Stimulated activated CD8-positive, alpha-beta memory T cell treated with anti-CD3 and anti-CD28 coated beads, Interleukin-4, amount 100 ng/mL, for 4 hours (primary cell): ENCODE measurements at places on chromosomes 2 and 18.

DNA sequence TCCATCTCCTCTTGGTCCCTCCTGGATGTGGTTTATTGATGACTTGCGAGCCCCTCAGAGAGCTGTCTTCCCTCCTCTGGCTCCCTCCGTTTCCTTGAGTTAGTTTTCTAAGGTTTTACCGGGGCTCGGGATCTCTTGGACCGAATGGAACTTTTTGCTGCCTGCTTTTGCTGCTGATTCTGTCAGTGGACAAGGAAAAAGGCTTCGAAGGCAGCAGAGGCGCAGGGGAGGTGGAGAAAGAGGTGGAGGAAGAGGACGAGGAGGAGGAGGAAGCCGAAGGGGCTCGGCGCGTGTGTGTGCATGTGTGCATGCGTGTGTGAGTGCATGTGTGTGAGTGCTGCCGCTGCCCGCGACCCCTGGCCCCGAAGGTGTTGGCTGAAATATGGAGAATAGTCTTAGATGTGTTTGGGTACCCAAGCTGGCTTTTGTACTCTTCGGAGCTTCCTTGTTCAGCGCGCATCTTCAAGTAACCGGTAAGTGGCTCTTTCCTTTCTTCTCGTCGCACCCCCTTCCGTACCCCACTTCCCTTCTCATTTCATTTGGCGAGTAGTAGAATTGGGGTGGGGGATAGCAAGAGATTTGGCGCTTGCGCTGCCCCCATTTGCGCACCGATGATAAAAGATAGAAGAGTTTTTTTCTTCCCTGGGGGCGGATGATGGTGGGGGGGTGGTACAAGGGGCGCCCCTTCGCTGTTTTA is 557 bp downstream of the DCC start:
- DNase-seq = no peak

GRCh38 chr18:74803769-74804168 is 206.1 kb downstream of the ZNF407 start:
- DNase-seq = no peak

- no peak for DNase-seq
Measured at GRCh38 chr2:96156011-96156820, 11.0 kb upstream of the DUSP2 start.

- DNase-seq = no peak
Measured at GRCh38 chr18:34592961-34593382, 117.1 kb upstream of the DTNA start.

- DNase-seq = no peak
Measured at GRCh38 chr2:190682168-190682567, 33.3 kb downstream of the NAB1 start.

- DNase-seq = no peak
Measured at GRCh38 chr2:20580690-20581437, 70.0 kb downstream of the HS1BP3 start.

DNA sequence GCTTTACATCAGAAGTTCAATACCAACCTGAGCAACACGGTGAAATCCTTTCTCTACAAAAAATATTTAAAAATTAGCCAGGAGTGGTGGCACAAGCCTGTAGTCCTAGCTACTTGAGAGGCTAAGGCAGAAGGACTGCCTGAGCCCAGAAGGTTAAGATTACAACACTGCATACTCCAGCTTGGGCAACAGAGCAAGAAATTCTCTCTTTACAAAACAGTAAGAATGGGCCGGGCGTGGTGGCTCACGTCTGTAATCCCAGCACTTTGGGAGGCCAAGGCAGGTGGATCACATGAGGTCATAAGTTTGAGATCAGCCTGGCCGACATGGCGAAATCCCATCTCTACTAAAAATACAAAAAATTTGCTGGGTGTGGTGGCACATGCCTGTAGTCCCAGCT is 113.2 kb downstream of the USP34 start:
- no peak for DNase-seq

- DNase-seq = no peak
Measured at GRCh38 chr18:42030586-42031182, 75.7 kb downstream of the PIK3C3 start.

DNA sequence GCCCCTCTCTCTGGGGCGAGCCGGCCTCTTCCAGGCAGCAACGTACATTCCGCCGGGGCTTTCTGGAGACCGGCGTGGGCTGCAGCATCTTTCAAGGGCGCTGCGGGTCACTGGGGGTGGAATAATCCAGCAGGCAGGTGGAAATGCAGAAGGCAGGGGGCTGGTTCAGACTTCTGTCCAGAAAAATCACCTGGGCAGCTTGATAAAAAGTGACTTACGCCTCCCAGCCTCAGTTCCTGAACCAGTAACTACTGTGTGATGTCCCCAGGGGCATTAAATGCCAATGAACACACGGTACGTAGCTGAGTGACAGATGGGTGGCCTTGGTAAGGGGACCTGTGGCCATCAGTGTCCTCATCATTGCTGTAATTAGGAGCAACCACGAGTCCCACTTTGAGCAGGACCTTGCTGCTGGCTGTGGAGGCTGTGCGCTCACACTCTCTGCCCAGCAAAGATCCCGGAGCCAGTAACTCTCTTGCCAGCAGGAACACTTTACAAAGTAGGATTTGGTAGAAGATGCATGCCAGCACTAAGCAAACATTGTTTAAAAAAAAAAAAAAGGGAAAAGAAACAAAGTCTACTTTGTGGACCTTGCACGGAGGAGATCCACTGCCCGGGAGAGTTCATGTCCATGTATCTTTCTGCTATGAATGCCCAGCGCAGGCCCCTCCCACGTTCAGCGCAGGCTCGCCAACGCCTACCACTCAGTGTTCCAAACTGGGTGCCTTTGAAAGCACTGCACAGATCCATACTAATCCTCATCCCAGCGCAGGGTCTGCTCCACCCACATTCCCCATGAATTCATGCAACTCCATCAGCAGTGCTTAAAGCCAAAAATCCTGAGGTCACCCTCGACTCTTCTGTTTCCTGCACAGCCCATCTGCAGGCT is 177.3 kb downstream of the HDAC4 start:
- DNase-seq = no peak

DNA sequence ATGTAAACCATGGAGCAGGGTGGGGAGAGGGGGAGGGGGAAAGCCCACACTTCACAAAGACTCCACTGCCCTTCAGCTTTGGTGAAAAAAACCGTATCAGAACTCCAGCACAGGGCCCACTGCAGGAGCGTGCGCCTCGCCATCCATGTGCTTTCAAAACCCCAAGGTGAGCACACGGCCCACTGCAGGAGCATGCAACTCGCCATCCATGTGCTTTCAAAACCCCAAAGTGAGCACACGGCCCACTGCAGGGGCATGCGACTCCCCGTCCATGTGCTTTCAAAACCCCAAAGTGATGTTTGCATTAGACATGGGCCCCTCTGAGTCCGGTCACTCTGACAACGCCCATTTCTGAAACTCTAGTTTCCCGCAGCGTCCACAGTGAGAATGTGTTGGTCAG is 7.8 kb downstream of the TXNL4A start:
- DNase-seq = no peak

DNA sequence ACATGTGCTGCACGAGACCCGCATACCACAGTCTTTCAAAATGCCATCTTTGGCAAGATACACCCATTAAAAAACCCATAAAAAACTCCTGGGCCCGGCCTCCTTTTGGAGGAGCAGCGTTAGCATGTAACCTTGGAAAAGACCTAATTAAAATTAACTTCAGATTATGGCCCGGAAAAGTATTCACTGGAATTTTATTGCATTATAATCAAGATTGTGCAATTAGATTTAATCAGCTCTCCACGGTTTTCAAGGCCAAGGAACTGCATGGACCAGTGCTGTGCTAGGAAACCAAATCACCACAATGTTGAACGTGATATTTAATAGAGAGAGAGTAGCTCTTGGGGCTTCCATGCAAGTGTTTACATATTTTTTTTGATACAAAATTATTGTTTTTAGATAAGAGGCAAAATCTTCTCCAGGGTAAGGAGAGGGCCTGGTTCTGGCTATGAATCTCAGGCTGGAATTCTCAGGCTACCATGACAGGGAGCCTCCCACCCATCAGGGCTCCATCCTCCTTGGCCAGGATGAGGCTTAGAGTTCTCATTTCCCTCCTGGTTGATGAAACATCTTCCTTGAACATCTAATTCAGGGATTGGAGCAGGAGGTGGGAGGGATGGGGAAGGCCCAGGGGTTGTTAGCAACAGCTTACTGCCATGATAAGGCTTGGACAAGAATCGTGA is 82.0 kb upstream of the TTC39C start:
- DNase-seq = no peak

DNA sequence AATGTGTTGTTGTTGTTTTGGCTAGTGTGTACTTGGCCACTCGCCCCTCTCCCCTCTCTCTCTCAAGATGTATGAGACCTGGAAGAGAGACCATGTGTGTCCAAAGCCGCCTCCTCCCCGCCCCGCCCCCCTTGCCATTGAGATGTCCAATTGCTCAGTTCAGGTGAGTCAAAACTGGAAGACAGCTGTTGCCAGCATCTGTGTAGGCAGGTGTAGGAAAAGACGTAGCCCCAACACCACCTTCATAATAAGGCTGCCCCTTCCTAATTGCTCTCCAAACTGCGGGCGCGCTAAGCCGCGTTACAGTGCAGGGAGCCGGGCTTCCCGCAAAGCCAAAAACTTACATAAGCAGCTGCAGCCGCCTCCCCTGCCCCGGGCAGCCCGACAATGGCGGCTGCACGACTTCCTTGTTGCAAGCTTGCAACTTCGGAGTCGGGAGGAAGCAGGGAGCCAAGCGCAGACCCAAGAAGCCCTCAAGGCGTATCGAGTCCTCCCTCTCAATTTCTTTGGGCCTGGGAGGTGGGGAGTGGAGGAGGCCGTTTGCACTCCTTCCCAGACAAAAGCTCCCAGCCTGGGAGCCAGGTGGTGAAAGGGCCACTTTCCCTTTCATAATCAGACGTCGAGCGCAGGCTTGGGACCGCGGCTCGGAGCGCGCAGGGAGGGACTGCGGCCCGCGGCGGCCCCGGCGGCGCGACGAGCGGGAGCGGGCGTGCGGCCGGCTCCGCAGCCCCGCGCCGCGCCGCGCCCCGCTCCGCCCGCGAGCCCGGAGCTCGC is 882 bp downstream of the ZBTB14 start:
- DNase-seq = peak; percentile 24

DNA sequence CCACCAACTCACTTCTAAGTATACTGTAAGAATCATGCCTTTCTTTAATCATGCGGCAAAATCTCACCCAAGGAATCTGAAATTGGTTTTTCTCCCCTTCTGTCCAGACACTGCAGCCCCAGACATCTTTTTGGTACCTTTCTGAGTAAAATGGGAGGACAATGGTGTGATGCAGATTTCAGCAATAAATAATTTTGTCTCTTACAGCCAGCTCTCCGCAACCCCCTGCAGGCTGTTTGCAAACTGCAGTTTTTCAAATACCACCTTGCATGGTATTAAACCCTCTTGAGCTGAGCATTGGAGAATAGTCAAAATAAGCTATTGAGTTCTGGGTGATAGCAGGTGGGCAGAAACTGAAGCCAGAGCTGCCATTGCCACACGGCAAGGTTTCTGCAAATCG is 32.2 kb downstream of the GPR39 start:
- no peak for DNase-seq

- no peak for DNase-seq
Measured at GRCh38 chr2:85394976-85395375, 15.2 kb downstream of the CAPG start.

DNA sequence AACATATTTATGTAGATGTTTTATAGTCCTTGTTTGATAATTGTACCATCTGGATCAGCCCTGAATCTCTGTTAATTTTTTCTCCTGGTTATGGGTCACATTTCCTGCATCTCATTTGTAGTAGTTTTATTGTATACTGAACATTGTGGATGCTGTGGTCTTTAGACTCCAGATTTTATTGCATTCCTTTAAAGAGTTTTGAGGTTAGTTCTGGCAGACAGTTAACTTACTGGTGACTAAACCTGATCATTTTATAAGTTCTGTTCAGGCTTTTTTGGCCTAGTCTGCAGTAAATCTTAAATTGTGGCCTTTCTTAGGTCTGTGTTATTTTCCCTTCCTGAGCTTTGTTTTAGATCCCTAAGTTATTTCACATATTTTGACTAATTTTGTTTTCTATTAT is 84.3 kb downstream of the FANCL start:
- no peak for DNase-seq

GRCh38 chr18:79348066-79348465 is 47.7 kb upstream of the NFATC1 start:
- no peak for DNase-seq

- DNase-seq = no peak
Measured at GRCh38 chr2:145302886-145303285, 783.0 kb upstream of the ZEB2 start.

DNA sequence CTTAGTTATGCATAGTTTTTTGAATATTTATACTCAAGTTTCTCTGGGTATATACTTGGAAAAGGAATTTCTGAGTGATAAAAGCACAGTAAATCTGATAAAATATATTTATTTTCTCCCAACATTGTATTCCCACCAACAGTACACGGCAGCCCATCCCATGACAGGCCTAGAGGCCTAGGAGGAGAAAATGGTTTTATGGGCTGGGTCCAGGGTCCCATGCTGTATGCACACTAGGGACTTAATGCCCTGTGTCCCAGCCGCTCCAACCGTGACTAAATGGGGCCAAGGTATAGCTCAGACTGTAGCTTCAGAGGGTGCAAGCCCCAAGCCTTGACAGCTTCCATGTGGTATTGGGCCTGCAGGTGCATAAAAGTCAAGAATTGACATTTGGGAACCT is 1007.7 kb downstream of the DSC3 start:
- DNase-seq = no peak
